ENCODE measurements at places on chromosomes 13 and 19. TPM values are rescaled to one million over a fixed set of nuclear protein-coding genes. Genes with fewer than 3 reads are reported as not detected.

Gene N4BP2L1
- total RNA-seq, result 1.3 TPM

Gene TUBB4A
- total RNA-seq, result not detected

Gene ZNF536
- not detected for total RNA-seq

Gene IFI30
- total RNA-seq, result 29.0 TPM

Gene ZNF799
- total RNA-seq, result 1.6 TPM

Gene ITGBL1
- total RNA-seq, result 42.5 TPM

Gene ZNF43
- total RNA-seq, result 6.4 TPM

Gene ZNF441
- total RNA-seq, result 6.8 TPM

Gene SIGLEC6
- total RNA-seq, result not detected

Gene DGKH
- 16.4 TPM for total RNA-seq

Gene TSHZ3
- 10.8 TPM for total RNA-seq

Gene SYT5
- total RNA-seq, result under 0.01 TPM

DNA sequence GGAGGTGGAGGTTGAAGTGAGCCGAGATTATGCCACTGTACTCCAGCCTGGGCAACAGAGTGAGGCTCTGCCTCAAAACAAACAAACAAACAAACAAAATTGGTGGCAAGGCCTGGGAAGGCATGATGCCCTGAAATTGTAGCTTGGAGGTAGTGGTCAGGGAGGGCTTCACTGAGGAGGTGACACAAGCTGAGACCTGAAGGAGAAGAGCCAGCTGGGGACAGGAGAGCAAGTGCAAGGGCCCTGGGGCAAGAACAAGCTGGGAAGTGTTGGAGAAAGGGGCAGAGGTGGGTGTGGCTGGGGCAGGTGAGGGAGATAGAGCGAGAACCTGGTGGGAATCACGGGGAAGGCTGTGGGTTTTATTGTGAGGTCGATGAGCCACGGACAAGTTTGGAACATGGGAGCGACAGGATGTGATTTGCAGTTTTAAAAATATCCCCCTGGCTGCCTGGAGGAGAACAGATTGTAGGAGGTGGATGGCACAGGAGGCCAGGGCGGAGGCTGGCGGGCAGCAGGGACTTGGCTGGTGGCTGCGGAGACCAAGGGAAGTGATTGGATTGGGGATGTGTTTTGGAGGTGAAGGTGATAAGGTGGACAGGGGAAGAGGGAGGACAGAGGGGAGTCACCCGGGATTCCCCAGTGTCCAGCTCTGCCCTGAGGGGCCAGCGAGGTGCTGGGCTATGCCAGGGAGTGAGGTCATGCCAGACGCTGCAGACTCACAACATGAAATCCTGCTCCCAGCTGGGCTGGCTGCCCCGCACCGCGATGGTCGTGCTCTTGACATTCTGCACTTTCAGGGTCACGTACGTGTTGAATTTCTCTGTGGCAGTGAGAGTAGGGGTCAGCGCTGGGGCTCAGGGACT lies 14.0 kb downstream of the UNC13A start:
- no peak for DNase-seq

DNA sequence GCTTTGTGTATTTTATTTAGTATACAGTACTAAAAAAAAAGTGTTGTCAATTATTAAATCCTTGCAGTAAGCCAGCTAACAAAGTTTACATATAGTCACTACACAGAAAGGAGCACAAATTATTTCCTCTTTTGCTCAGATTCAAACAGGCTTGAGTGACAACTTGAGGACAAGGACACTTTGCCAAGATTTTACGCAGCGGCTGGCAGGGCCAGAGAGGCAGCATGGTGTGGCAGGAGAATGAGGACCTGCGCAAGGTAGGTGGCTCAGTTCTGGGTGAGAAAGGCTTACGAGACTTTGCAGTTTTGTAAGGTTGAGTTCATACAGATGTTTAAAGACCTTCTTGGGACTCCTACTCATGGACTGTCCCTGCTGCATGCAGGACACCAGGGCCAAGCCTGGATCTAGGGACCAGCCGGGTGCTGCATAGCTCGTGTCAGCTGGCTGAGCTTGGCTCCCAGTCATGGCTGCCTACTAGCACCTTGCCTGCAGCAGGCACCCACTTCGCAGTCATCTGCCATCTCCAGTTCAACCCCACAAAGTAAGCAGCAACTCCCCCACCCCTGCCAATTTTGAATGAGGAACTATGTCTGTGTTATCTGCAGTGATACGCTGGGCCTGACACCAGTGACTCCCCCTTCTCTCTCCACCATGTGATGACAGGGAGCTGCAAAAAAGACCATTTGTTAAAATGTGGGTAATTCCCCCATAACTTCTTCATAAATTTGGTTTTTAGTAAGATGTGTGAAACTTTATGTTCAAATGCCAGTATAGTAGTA lies 3.7 kb upstream of the TUBA3C start:
- no peak for DNase-seq

DNA sequence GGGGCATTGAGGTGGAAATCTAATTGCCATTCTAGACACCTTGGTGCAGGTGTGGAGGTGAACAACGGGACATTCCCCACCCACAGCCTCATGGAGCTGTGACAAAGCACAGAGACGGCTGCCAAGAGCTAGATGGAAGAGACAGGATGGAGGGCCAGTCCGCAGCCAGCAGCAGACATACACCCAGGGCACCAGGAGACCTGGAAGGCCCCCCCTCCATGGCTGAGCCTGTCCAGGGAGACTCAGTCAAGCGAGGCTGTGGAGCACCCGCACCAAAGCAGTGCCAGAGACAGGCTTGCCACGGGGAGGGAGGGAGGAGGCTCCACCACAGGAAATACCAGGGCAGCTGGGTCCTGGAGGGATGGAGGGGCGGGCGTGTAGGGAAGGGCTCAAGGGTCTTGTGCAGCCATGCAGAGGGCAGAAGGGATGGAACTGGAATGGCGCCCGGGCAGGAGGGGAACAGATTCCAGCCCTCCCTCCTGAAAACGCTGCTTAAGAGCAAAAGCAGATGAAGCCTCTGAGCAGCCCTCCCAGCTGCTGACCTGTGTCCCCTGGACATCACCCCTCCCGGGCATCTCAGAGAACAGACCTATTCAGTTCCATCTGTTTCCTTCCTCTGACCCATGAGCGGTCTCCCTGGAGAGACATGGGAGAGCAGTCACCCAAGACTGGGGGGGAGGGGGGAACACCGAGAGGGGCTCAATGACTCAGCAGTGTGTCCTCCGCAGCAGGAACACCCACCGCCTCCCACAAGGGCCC lies 14.4 kb downstream of the EPS15L1 start:
- DNase-seq, result peak; percentile 72

- DNase-seq, result peak; percentile 18
Measured at GRCh38 chr13:42484386-42484785, 89.6 kb upstream of the TNFSF11 start.

- no peak for DNase-seq
Measured at GRCh38 chr13:97640268-97640667, 206.3 kb downstream of the RAP2A start.

DNA sequence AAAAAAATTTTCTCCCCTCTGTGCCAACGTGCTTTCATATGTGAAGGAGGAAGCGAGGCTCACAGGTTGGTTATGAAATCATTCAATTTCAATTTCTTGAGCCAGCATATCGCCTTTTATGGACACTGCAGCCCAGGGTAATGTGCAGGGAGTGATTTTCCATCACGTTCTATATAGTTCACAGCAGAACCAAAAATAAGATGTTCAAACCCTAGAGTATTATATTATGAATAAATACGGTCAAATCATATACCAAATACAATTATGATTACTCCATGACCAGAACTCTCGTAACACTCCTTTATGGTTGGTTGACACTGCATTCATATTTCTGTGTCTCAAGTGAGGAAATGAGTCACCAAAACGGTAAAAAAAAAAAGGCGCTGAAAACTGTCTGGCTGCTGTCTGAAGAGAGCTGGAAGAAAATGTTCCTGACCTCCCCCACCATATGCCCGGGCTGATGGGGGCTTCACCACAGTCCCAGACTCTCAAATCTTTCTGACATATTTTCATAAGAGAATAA lies 75.8 kb upstream of the UBAC2 start:
- DNase-seq, result peak; percentile 57

DNA sequence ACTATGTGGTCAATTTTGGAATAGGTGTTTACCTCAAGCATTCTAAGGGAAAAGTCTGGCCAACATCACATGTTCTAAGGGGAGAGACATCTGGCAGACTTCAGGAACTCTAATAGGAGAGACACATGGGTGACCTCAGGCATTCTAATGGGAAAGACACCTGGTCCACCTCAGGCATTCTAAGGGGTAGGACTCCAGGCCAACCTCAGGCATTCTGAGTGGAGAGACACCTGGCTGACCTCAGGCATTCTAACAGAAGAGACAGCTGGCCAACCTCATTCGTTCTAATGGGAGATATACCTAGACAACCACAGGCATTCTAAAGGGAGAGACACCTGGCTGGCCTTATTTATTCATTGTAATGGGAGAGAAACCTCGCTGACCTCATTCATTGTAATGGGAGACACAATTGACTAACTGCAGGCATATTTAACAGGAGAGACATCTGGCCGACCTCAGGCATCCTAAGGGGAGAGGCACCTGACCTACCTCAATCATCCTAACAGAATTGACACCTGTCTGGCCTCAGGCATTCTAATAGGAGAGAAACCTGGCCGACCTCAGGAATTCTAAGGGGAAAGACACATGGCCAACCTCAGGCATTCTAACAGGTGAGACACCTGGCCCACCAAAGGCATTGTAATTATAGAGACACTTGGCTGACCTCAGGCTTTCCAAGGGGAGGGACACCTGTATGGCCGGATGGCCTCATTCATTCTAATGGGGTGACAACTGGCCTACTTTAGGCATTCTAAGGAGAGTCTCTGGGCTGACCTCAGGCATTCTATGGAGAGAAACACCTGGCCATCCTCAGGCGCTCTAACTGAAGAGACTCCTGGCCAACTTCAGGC lies 1346.8 kb downstream of the UQCRFS1 start:
- no peak for DNase-seq

DNA sequence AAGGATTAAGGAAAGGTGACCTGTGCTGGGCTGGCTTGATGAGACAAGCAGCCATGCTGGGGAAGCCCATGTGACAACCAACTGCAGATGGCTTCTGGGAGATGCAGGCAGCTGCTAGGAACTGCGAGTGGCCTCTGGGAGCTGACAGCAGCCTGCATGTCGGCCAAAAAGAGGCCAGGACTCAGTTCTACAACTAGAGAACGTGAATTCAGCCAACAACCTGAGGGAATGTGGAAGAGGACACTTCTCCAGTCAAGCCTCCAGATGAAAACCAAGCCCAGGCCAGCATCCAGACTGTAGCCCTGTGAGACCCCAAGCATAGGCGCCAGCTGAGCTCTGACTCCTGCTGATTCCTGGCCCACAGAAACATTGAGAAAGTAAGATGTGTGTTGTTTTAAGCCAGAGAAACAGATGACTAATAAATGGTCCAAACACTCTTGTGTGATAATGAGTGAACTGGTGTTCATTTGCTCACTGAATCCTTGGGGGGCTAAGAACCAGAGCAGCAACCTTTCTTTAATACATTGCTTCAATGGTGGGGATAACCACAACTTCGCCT lies 45.0 kb downstream of the SLC7A1 start:
- no peak for DNase-seq

DNA sequence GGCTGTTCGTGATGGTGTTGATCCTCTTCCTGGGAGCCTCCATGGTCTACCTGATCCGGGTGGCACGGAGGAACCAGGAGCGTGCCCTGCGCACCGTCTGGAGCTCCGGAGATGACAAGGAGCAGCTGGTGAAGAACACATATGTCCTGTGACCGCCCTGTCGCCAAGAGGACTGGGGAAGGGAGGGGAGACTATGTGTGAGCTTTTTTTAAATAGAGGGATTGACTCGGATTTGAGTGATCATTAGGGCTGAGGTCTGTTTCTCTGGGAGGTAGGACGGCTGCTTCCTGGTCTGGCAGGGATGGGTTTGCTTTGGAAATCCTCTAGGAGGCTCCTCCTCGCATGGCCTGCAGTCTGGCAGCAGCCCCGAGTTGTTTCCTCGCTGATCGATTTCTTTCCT lies 12.2 kb upstream of the C19orf33 start:
- peak; percentile 49 for DNase-seq

GRCh38 chr19:51097166-51097738 lies 11.0 kb downstream of the CTU1 start:
- peak; percentile 45 for DNase-seq

DNA sequence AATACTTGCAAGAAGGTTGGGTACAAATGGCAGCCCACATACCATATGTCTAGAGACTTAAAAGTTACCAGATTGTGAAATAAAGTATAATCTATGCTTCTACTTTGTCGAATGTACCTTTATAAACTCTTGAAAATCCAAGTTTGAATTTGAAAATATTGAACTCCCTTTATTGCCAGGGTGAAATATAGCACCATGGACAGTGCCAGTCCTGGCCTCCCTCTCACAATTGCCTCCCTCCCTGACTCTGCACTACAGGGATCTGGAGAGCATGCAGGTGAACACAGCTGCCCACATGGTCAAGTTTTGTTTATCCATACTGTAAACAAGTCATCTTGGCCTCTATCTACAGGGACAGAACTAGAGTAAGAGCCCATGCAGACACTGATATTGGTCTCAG lies 394.1 kb upstream of the SLITRK6 start:
- no peak for DNase-seq

GRCh38 chr13:100887729-100888151 lies 213.1 kb upstream of the TMTC4 start:
- DNase-seq, result peak; percentile 78

- no peak for DNase-seq
Measured at GRCh38 chr13:69980799-69981198, 126.8 kb upstream of the ATXN8OS start.

DNA sequence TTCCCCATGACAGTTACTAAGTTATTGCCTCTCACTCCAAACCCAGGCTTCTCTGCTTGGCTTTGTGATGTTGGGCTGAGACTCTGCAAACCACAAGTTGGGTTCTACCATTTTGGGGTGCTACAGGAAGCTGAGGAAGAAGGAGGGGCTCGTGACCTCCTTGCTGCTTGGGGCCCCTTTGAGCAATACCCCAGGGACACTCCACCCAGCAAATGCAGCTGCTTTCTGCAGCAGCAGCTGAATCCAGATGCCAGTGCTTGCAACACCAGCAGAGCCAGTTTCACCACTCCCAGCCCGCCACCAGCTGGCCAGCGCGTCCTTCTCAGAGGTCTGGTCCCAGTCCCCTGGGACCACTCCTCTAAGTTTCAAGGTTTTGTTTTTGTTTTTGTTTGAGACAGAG lies 22.0 kb upstream of the UBAC2 start:
- peak; percentile 41 for DNase-seq

Measured in fibroblast of villous mesenchyme (primary cell).